Mesothelial cell of epicardium (in vitro differentiated cells): ENCODE measurements at places on chromosomes 5 and 9. TPM values are rescaled to one million over a fixed set of nuclear protein-coding genes. Genes with fewer than 3 reads are reported as not detected.

ABCA1 gene
- 35.3 to 39.9 TPM (median 37.3 TPM) in 3 replicates for total RNA-seq

- DNase-seq, result no peak
These were observed 2.4 kb downstream of the XPA start for GRCh38 chr9:97694769-97695168.

DNA sequence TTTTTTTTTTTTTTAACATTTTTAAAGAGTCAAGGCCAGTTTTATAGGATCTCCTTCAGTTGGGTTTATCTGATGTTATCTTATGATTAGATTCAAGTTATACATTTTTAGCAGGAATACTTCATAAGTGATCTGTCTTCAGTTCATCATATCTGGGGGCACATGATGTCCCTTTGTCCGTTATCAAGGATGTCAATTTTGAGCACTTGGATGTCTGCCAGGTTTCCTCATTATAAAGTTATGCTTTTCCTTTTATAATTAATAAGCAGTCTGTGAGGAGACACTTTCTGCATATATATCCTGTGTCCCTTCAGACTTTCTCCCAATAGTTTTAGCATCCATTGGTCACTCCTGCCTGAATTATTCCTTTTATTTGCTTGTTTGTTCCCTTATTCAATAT is 11.8 kb downstream of the HDHD3 start:
- no peak for DNase-seq

DNA sequence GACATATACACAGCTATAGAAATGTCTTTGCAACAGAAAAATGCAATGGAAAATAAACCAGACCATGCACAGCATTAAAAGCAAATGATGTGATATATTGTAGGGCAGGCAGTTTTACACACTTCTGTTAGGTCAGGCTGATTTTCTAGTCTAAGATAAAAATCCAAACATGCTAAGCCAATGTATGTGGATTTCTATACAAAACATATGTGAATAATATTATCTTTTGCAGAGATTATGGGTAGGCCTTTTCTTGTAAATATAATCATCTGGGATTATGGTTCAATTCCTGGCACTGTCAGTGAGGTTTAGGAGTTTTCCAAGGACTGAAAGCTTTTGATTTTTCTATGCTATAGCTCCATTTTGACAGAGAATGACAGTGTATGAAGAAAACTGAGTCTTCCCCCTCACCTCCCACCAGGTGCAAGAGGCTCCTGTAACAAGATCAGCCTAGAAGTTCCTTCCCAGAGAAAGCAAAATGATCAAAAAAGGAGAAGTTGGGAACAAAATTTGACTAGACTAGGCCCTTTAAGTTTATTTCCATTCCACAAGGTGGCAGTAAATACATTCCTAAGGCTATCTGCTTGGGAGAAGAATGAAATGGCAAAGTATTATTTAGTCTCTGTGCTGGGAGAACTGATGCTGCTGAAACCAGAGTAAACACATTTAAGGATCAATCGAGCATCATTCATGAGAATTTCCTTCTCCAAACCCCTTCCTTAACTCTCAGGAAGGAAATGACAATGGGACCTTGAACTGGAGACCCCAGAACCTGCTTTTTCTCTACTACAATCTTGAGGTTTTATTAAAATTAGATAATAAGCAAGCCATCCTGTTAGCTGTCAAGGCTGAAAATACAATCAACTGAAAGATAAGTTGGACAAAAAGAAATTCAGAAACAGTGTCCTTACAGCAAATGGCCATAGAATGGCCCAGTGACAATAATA is 133.0 kb upstream of the TUT7 start:
- DNase-seq, result no peak

- DNase-seq, result peak; percentile 50
These were observed 142.6 kb downstream of the PBX3 start for GRCh38 chr9:125889476-125890419.

GRCh38 chr9:133331641-133332380 is 4.2 kb downstream of the SURF6 start:
- DNase-seq, result no peak

GRCh38 chr5:140131967-140132409 is 6.3 kb downstream of the IGIP start:
- DNase-seq, result peak; percentile 20

CACNA1B gene
- 0.75 to 0.87 TPM (median 0.81 TPM) in 3 replicates for total RNA-seq

DNA sequence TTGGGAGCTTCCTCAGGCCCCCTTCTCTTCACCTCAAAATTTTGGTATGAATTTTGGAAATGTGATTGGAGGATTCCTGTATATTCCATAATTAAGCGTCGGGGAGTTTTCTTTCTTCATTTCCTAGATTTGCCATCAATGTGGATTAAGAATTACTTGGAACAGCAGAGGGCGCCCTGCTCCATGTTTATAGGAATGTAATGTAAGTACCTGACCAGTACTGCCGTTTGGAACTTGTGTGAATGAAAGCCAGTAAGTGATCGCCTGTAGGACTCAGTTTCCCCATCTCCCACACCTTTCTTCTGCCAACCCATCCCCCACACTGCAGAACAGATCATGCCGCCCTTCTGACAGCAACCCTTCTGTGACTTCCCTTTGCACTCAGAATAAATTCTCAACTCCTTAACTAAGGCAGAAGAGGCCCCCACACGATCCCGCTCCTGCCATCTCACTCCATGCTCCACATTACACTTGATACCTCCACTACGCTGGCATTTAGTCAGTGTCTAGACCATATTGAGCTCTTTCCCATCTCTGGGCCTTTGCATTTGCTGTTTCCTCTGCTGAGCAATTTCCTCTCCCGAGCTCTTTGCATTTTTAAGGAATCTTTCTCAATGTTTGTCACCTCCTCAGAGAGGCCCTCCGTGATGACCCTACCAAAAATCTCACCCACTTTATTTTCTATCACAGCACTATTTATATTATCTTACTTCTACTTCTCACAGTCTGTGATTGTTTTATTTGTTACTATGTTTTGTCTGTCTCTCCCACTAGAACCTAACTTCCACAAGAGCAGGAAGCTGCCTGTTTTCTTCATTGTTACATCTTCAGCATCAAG is 79.5 kb upstream of the HTR4 start:
- peak; percentile 79 for DNase-seq

MIER3 gene
- 31.1 to 40.8 TPM (median 37.2 TPM) in 3 replicates for total RNA-seq
